ENCODE measurements at places on chromosomes 6 and 20.

DNA sequence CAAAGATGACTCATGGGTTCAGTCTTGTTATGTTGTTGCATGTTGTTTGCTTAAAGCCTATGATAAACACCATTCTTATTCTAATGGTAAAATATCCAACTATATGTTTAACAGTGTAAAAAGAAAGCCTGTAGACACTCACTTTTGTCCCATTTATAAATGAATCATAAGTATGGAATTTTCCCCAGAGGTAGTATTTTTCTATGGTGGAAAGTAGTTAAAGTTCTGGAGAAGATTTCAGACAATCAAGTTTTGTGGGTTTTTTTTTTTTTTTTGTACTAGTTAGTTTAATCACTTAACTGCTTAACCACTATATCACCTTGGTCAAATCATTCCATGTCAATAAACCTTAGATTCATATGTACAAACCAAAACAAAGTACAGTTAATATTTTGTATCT is 35.8 kb downstream of the PTCHD4 start:
- DNase-seq: no peak

DNA sequence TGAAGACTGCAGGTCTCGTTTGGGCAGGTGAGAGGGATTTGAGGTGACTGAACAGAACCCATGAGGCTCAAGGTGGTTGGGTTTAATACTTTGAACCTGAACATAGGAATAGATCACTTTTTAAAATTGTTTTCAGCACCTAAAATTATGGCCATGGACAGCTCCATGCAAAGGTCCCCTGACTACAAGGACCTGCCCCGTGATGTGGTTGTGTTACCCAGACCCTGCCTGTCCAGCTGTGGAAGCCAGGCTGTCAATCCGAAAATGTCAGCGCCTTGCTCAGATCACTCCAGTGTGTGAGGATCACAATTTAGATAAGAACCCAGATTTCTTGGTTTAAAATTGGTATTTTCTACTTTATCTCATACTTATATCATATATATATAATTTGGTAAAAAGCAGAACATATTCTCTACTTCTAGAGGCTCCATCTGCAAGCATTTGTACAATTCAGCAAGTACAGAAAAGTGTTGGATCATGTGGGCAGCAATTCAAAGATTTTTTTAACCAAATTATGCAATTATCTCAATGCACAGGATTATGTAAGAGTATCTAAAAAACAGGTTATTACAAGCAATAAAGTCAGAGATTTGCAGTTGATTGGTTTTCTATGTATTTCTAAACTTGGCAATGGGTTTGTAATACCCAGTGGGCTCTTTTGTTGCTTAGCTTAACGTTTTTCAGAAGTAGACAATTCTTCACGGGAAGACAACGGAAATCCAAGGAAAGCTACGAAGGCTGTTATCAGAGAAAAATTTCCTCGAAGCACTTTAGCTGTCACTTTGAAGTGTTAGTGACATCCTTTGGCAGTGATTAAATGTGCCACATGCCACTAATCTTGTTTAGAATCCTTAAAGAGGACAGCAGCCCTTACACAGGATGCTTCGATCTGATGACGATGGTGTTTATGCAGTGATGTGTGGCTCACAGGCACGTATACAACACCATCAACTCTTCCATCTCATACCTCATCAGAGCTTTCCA is 24.1 kb upstream of the RPS6KA2 start:
- DNase-seq: no peak

- DNase-seq: peak; percentile 76
Measured at GRCh38 chr6:11538052-11538818, 686 bp downstream of the TMEM170B start.

GRCh38 chr6:97586344-97586743 is 303.3 kb upstream of the MMS22L start:
- no peak for DNase-seq

DNA sequence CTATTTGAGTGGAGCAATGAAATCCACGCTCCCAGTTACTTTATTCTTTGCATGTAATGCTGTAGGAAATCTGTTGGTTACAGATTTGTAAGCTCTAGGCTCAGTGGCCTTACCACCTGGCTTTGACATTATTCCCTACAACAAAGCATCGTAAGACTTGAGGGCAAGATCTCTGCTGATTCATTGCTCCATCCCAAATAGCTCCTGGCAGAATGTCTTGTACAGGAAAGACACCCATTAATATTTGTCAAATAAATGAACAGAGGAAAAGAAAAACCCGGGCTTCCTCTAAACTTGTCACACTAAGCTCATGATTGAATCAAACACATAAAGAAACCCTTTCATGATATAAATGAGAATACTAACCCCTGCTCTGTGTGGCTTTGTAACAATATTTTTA is 357.5 kb upstream of the RNF217 start:
- no peak for DNase-seq

- no peak for DNase-seq
Measured at GRCh38 chr6:121711472-121711871, 276.0 kb downstream of the GJA1 start.

DNA sequence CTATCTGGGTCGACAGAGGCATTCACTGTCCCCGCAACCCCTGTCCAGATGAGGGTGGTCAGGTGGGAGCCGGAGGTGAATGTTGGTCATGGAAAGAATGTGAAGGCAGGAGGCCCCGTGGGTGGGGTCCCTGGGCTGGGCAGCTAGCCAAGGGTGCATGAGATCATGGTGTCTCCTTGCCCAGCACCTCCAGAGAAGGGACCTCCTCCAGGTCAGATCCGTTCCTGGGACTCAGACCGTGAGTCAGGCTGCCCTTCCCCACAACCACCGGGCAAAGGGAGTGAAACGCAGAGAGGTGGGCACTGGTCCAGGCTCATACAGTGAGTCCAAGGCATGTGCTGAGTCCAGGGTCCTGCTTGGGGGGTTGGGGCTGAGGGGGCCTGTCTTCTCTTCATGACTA is 3.5 kb downstream of the FOXS1 start:
- DNase-seq: no peak
